ENCODE measurements at places on chromosomes 6 and 20.

DNA sequence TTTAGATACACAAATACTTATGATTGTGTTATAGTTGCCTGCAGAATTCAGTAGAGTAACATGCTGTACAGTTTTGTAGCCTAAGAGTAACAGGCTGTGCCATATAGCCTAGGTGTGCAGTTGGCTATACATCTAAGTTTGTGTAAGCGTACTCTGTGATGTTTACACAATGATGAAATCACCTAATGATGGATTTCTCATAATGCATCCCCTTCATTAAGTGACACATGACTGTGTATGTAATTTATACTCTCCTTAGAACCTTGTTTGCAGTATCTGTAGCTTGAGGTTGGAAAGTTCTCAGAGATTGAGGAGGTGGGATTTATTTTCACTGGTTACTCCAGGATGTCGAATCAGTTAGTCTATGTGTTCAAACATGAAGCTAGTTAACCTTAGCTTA is 67.0 kb upstream of the TMEM30A start:
- DNase-seq, result no peak

DNA sequence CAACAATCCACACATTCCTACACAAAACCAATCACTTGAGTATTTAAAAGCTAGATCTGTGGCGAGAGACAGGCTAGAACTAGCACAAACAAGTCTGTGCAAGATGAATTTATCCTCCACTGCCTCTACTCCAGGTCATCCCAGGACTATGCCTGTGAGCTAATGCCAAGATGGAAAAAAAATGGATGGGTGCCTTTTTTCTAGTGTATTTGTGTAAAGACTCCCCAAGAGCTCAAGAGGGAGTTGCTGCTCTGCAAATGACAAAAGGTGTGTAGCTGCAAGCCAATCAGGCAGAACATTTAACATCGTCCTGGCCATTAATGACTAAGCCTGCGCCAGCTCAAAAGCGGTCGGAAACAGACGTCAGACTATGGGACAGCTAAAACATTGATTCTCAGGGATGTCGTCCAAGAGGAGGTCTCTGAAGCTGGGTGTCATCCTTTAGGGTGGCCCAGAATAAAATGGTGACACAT is 21.9 kb downstream of the ATXN1 start:
- no peak for DNase-seq

- DNase-seq, result no peak
These were observed 609.5 kb upstream of the CDH4 start for GRCh38 chr20:60642541-60642940.

GRCh38 chr6:1832844-1833787 is 223.4 kb downstream of the FOXC1 start:
- no peak for DNase-seq

DNA sequence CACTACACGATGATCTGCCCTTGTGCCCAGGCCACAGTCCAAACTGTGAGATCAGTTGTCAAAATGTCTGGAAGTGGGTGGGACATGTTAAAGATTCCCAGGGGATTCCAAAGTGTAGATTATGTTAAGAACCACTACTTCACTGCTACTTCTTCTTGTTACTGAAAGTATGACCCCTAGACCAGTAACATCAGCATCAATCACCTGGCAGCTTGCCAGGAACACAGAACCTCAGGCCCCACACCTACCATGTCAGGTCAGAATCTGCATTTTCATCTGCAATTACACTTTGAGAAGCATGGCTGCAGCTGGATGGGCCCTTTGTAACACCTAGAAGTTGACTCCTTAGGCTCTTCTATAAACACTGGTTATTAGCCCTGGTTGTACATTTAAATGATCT is 36.1 kb downstream of the RFPL4B start:
- DNase-seq, result no peak

GRCh38 chr6:137830511-137830911 is 36.5 kb upstream of the TNFAIP3 start:
- no peak for DNase-seq

GRCh38 chr6:112879920-112880413 is 532.8 kb downstream of the RFPL4B start:
- no peak for DNase-seq

GRCh38 chr6:147774856-147775255 is 266.4 kb downstream of the SAMD5 start:
- no peak for DNase-seq

GRCh38 chr6:149855040-149855654 is 9.0 kb downstream of the LRP11 start:
- DNase-seq, result no peak

- DNase-seq, result peak; percentile 42
These were observed 41.1 kb upstream of the TMEM170B start for GRCh38 chr6:11496152-11497060.

DNA sequence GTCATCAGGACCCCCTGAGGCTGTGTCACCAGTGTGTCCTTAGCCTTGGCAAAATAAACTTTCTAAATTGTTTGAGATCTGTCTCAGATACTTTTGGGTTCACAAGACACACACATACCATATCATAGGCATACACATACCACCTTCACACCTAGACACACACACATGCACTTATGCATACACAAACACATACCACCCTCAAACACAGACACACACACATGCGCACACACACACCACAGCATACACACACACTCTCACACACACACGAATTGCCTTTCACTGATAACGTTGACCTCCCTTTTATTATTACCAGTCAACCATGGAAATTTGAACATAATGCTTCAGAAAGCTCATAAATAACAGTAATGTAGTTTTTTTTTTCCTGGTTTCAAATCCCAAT is 108.6 kb upstream of the MYLIP start:
- no peak for DNase-seq

- DNase-seq, result no peak
These were observed 54.0 kb upstream of the HMGCLL1 start for GRCh38 chr6:55632953-55633352.

DNA sequence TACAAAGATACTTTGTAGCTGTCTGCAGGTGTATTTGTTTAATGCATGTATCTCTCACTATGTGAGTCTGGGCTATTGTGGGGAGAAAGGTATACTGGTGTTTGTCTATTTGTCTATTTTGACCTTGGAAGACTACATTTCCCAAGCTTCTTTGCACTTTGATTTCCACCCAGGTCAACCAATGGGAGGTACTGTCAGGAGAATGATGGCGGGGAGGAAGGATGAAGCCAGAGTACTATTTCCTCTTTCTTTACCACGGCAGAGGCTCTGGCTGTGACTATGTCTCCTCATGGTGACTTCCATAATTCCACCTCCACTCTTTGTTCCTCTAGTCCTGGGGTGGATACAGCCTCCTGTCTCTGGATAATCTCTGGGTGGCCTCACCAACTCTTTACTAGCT is 23.1 kb downstream of the LBP start:
- no peak for DNase-seq

- no peak for DNase-seq
These were observed 127.0 kb upstream of the STXBP5 start for GRCh38 chr6:147077251-147077650.

DNA sequence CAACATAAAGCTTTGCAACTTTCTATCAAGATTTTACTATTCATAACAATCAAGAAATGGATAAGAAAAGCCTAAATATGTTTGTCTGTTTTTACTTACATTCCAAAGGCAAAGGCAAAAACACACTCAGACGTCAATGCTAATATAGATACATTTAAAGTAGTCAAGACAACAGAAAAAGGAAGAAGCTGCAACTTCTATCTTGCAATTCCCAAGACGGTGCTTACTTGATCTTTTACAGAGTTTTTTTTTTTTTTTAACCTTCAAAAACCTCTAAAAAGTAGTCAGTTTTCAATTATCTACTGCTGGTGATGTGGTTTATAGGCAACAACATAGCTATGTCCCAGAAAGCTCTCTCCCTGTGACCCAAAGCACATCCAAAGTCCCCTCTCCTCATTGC is 58.1 kb downstream of the EPB41L2 start:
- no peak for DNase-seq

GRCh38 chr20:51560550-51561307 is 18.2 kb upstream of the NFATC2 start:
- no peak for DNase-seq

DNA sequence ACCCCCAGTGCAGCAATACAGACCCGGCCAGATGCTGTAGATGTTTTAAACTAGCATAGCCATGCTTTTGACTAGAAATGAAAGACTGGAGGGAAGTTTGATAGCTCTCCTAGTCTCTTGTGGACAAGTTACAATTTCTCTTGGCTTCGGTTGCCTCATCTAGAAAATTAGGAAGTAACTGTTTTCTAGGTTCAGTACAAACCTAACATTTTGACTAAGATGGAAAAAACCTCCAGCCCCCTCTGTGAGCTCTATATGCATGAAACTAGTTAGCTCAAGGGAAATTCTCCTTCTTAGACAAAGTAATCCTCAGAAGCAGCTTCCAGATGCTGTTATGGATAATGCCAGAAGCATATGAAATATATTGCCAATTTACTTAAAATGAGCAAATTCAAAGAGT is 86.6 kb downstream of the RNF144B start:
- no peak for DNase-seq

- DNase-seq, result no peak
These were observed 84.1 kb downstream of the GINS1 start for GRCh38 chr20:25491446-25492038.

Measured in stimulated activated CD4-positive, alpha-beta T cell treated with anti-CD3 and anti-CD28 coated beads, Interleukin-1b, Interleukin-23, amount 100 ng/mL, for 24 hours (primary cell).